ENCODE measurements at places on chromosomes 12 and 14. TPM values are rescaled to one million over a fixed set of nuclear protein-coding genes. Genes with fewer than 3 reads are reported as not detected.
A peak's percentile ranks its signal among the peaks of the same experiment; 100 is the strongest.

CLEC6A gene
- not detected for total RNA-seq

KRT75 gene
- 0.12 TPM for total RNA-seq

CEBPE gene
- total RNA-seq = not detected

EPYC gene
- total RNA-seq = 5.6 TPM

C14orf132 gene
- total RNA-seq = 7.4 TPM

GPR84 gene
- not detected for total RNA-seq

LRP1-AS gene
- total RNA-seq = not detected

ATP2A2 gene
- 50.5 TPM for total RNA-seq

- no peak for DNase-seq
Measured at GRCh38 chr14:101635749-101636560, 74.7 kb downstream of the DIO3 start.

- DNase-seq = no peak
Measured at GRCh38 chr14:51360592-51360991, 120.5 kb downstream of the TMX1 start.

DNA sequence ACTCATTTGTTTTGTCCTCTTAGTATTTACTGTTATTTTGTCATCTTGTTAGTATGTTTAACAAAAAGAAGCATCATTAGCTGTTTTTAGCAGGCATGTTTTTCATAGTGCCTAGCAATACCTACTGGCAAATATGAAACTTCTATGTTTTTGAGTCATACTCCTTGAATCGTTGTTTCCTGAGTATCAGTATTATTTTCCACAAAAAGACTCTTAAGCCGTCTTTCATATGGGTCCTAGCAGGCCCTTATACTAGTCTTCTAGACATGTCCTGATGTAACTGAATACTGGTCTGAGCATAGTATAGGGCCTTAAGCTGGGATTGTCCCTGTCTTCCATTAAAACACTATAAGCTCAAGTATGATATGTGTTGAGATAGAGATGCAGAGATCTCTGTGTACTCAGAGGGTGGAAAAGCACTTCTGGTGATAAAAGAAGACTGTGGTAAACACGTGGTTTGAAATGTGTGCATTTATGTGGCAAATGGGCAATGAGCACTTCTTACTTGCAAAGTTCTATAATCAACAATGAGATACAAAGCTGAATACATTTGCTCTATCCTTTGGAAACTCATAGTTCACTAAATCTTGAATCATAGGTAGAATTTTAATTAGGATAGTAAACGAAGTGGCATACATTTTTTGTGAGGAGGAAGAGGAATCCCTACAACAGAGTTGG, 348.8 kb downstream of the PDZRN4 start:
- DNase-seq = no peak

- no peak for DNase-seq
Measured at GRCh38 chr12:58408516-58408915, 467.1 kb downstream of the ATP23 start.

DNA sequence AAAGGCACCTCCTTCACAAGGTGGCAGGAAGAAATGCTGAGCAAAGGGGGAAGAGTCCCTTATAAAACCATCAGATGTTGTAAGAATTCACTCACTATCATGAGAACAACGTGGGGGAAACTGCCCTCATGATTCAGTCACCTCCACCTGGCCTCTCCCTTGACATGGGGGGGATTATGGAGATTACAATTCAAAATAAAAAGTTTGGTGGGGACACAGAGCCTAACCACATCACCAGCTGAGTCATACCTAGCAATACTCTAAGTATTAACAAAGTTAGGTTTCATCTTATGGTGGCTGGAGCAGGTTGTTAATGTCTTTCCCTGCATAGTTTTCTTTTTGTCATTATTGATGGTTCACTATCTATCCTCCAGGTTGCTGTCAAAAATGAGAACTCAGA, 113.2 kb upstream of the PPFIA2 start:
- DNase-seq = no peak

DNA sequence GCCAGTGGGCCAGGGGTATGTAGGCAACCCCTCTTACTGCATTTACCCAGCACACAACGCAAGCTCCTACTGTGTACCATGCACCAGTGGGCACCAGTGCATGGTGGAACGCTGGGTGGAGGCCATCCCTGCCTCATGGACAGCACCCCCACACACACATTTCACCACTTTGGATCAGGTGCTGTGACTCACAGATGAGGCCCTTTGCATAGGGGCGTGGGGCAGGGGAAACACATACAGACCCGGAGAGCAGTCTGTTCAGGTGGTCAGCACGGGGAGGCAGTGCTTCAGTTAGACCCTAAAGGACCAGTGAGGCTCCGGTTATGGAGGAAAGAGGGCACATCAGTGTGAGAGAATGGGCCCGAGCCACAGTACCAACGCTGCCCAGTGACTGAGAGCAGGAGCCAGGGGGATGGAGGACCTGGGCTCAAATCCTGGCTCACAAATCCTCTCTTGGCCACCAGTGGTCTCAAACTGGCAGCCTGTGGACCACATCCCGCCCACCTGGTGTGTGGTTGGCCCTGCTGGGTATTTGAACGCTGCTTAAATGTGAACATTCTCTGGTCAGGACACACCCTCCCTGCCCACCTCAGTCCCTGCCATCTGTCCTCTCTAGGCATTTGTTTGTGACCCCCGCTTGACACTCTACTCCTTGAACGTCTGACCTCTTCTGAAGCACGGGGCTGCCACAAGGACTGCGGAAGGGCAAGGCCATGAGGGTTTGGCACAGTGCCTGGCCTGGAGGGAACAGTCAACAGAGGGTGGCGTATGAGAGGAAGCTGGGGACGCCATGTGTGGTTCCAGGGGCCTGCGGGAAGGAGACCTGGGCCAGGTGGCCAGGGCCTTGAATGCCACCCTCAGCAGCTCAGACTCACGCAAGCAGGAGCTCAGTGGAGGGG, 46.7 kb downstream of the FAM222A start:
- DNase-seq = no peak

- DNase-seq = no peak
Measured at GRCh38 chr12:31506515-31507306, 84.2 kb downstream of the DENND5B start.

- no peak for DNase-seq
Measured at GRCh38 chr12:67271976-67272375, 2.8 kb downstream of the CAND1 start.

- peak; percentile 81 for DNase-seq
Measured at GRCh38 chr12:25386831-25387731, 136.4 kb upstream of the KRAS start.

DNA sequence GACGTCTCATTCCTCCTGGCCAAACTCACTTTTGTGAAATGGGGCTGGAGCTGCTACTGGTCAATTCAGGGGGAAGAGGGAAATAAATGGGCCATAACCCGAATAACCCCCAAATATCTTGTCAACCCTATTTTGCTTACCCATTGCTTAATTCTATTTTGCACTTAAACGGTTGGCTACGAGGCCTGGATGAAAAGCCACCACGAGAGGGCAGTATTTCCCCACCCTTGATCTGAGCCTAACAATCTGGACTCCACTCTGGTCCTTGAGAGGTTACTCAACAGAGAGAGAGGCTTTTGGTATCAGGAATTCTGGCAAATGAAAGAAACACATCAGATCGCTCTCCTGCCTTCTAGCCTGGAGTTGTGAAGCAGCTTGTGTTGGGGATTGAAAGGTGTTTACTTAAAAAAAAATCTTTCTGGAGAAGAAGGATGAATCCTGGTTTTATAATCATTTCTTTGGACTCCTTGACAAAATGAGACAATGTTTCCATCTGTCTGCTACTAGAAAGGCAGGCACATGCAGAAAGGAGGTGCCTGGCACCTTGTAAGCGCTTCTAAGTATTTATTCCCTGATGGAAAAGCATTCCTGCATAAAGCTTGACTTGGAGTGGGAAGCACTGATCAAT, 22.4 kb upstream of the FBXO21 start:
- DNase-seq = peak; percentile 69

DNA sequence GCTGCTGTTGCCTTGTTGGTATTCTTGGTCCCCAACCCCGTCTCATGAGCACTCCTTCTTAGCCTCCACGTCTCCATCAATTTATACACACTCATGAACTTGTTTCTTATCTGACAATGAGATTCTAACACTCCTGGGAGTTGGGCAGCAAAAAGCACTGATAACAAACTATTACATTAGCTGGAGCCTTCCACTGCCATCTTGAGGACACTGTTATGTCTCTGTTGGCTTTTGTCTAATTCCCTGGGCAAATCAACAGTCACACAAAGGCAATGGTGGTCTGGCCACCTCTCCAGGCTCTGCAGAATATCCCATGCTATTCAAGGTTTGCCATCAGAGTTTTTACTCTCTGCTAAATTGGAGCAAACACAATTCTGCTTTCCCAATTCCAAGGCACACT, 117.8 kb upstream of the COCH start:
- DNase-seq = no peak

DNA sequence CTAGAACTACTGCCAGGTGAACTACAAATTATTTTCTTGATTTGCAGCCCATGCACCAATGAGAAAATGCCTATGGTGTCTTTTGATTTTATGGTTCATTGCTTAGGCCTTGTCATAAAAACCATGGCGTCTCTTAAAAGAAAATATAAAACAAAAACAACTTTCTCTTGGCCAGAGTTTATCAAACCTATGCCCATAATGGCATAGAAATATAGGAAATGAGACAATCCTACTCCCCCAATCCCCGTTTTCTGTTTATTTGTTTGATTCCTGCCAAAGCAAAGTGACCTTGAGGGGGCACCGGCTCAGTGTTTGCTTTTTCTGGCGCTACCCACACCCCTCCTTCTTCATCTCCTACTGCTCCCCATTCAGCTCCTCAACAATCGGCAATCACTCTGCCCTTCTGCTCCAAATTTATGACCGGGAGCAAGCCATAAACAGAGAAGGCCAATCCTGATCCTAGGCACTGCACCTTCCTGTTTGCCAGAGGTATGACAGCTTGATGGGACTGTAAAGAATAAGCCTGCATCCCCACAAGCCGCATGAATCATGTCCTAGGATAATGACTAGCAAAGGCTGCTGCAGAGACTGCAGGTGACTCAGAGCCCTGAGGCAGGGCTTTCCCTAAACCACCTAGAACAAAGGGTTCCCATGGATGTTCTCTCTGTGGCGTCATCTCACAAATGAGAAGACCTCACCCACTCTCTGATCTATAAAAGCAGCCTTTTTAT, 874.9 kb downstream of the NRXN3 start:
- DNase-seq = peak; percentile 83

GRCh38 chr14:105386581-105387529, 11.5 kb upstream of the TEX22 start:
- no peak for DNase-seq

GRCh38 chr14:54535646-54536045, 25.9 kb downstream of the CGRRF1 start:
- no peak for DNase-seq

DNA sequence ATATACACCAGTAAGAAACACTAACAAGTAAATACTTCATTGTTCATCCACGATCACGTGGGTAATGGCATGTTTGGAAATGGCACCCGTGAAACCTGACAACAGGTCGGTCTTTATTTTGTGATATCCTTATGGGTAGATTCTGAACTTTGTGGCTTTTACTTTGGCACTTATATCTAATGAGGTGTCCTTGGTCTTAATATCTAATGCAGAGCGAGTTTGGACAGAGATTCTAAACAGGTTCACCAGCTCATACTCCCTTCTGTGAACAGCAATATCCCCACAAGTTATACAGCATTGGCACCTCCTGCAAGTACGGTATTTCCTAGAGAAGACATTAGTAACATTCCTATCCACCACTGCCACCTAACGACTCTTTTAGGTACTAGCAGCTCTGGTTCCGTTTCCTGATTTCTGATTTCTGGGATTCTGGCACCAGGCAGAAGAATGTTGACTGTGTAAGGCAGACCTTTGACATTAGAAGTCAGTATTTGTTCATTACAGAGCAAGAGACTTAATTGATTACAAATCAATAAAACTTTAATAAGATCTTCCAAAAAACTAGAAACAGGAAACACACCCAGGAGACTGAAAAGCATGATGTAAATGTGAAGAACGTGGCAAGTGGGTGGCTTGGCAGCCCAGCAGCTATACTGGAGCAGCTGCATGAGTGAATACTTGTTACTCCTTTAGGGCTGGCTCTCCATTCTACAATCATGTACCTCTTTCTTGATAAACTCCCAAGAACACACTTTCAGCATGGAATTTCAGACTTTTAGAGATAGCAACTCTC, 2.5 kb downstream of the ANG start:
- DNase-seq = peak; percentile 72

DNA sequence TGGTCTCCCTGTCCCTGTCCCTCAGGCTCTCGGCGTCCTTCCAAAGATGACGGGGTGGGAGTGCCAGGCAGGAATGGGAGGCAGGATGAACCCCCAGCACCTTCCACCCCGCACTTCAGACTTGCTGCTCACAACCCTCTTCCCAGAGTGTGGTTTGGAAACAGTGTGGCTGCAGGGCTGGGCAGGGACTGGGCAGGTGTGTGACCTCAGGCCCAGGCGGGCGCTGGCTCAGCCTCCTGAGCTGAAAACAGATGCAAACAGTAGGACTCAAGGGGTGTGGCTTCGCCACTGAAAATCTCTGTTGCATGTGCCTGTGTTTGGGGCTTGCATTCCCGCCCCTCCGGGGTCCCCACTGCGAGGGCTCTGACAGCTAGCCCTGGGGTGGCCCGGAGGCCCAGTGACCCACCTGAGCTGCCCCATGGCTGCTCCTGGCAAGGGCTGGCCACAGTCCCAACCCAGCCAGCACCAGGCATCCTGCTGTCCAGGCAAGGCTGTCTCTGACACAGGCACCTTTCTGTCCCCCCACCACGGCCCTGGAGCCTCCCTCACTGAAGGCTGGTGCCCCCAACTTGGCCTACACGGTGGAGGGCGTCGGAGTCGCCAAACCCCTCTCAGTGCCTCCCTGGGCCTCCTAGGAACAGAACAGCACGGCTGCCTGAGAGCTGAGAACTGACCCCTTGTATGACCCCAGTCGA, 46.1 kb downstream of the BEGAIN start:
- DNase-seq = no peak

DNA sequence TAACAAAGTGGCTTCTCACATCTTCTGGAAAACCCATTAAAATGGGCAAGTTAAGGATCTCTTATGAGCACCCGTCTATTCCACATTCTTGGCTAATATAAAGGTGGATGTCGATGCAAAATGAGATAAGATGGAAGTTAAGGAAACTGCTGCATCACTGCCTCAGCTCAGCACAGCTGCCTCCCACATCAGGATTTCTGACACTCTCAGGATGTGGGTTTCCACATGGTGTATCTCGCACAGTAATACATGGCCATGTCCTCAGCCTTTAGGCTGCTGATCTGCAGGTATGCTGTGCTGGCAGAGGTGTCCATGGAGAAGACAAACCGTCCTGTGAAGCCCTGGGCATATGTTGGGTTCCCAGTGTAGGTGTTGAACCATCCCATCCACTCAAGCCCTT, 1348.0 kb downstream of the TMEM121 start:
- no peak for DNase-seq

GRCh38 chr12:127881371-127882140, 385.4 kb upstream of the TMEM132C start:
- no peak for DNase-seq

All from H4 (cell line).